CD4-positive, alpha-beta T cell treated with Interferon alpha-2 for 1 hour (primary cell): ENCODE measurements at places on chromosomes 12 and 14.

DNA sequence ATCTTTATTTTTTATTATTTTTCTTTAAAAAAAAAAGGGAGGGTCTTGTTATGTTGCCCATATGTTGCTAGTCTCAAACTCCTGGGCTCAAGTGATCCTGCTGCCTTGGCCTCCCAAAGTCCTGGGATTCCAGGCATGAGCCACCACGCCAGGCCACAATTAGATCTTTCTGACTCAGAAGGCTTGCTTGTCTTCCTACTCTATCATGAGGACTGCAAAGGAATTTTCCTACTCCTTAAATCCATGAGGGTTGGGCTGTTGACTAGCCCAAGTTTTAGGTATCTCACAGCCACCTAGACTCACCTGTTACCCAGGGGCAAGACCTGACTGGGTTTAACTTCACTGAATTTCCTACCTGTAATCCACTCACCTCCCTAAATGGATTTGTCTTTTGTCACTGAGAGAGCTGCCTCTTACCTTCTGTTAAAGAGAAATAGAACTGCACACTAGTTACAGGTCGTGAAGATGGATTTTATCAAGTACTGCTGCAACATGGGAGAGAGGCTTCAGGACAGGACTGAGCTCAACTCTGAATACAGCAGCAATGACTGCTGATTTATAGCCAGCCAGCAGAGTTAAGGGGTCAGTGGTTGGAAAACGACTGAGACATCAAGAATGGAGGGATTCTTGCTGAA, 72.3 kb downstream of the B4GALNT3 start:
- DNase-seq = no peak

DNA sequence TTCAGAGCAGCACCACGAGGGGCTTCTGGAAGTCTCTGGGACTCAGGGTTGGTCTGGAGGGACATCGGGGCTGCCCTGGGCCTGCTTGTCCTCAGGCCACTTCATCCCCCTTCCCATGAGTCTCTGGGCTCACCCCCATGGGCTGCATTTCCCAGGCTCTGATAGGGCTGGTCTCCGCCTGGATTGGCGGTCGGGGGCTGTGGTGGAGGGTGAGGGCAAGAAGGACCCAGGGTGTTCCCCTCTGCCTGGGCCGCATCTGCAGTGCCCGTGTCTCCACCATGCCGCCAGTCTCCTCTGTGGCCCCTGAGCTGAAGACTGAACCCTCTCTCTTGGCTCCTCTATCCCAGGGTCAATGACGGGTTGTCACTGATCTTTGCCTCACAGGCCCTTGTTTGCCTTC, 242.1 kb downstream of the ADGRD1 start:
- no peak for DNase-seq

DNA sequence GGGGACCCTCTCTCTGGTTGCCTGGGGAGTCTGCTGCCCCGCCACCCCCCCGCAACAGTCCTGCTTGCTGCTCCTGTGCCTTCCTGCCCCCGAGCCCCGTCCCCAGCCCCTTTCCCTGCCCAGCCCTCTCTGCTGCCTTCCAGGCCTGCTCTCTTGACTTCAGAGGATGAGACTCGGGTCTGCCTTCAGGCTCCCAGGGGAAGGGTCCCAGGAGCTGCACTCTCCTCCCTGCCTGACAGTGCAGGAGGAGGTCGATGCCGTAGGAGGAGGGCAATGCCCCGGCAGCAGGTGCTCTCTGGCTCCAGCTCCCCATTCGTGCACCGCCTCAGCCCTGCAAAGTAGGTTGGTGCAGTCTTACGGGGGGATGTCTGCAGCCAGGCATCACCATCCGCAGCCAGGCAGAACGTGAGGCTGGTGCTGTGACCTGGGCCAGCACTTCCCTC, 185.1 kb upstream of the C14orf180 start:
- no peak for DNase-seq

DNA sequence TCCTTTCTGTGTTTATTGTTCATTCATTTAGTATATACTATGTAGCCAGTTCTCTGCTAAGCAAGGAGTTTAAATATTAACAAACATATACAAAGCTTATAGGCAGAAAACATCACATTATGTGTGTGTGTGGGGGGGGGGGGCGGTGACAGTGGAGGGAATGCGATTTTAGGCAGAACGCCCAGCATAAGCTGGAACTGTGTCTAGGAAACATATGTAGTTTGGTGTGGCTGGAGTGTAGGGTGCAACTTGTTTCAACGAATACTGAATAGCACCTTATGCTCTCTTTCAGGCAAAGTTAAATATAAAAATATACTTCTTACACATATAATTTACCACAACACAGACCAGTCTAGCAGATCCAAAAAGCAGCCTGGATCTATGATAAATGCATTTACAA, 980.6 kb downstream of the SLC6A15 start:
- DNase-seq = no peak

- no peak for DNase-seq
These were observed 35.5 kb downstream of the CIT start for GRCh38 chr12:119841433-119842210.

DNA sequence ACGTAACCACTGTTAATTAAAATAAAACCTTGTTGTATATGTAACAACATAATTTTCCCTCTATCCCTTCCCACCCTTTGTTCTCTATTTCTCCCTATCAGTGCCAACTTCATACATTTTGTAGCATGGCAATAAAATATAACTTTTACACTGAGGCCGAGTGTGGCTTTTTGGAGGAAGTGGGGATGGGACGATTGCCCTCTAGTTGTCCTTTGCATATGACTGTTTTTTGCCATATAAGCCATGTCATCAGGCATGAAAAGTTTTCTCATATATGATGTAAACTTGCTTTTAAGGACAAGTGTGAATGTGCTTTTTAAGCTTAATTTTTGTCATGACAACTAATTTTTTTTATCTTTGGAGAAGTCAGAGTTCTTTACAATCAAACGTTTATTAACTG, 6.2 kb upstream of the CCT2 start:
- no peak for DNase-seq

GRCh38 chr12:116122628-116123027, 154.9 kb downstream of the MED13L start:
- DNase-seq = no peak

GRCh38 chr14:76024211-76024907, 38.8 kb downstream of the IFT43 start:
- DNase-seq = no peak

DNA sequence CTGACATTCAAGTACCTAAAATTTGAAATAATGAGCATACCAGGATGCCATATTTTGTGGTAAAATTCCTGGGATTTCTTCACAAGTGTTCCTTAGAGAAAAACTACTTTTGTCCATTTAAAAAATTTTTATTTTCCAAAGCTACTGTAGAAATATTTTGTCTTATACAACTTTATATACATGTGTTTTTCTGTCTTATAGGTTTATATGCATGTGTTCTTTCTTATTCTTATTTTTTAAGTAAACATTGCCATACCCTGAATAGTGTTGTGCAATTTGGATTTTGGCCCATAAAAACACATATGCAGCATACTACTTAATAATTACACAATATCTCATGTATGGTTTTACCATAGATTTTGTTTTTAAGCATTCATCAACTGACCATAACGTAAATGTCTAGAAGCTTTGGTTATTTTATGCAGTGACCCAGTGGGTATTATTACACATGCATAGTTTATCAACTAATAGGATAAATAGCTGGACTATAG, 1107.4 kb upstream of the SEL1L start:
- no peak for DNase-seq

- no peak for DNase-seq
These were observed 10.1 kb upstream of the KICS2 start for GRCh38 chr12:64232196-64232595.

GRCh38 chr12:71455028-71455737, 15.6 kb downstream of the LGR5 start:
- DNase-seq = no peak

- DNase-seq = no peak
These were observed 842.3 kb downstream of the SLC6A15 start for GRCh38 chr12:84070292-84070691.

GRCh38 chr14:55589171-55589570, 9.2 kb downstream of the KTN1 start:
- no peak for DNase-seq

DNA sequence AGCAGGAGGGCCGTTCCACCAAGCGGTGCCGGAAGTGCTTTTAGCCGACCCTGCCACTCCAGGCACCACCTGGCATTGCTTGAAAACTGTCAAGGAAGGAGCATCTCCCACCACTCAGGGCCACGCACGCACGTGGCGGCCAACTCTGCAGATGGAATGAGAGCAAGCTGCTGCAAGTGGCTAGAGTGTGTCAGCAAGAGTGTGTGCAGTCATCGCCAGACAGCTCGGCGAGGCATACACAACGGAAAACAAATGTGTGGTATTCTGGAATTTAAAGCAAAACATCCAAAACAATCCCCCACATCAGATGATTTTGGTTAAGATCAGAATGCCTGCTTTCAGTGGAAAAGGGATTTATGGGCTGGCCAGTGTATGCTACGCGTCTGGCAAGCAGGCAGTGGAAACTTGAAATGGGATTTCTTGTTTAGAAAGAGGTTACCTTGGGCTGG, 11.2 kb downstream of the CD9 start:
- DNase-seq = no peak

GRCh38 chr14:72588521-72588920, 305.4 kb downstream of the DPF3 start:
- no peak for DNase-seq

GRCh38 chr12:7144414-7145120, 14.4 kb downstream of the CLSTN3 start:
- no peak for DNase-seq

- no peak for DNase-seq
These were observed 84.6 kb downstream of the GARIN6 start for GRCh38 chr12:99732131-99732530.

DNA sequence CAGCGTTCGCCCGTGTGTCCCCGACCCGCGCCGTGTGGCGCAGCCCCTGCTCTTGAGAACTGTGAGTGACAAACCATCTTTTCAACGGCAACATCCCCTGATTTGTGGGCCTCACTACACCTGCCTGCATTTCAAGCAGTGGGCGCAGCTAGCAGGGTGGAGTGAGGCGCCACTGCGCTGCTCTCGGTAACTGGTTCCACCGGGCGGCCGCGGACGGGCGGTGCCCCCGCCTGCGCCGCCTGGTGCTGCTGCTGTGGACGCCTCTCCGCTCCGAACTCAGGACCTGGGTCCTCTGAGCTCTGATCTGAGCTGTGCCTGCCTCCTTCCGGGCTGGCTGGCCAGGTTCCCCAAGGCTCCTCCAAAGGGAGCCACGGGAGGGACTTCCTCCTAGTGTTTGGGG, 5.9 kb upstream of the DEGS2 start:
- no peak for DNase-seq

GRCh38 chr14:64788706-64789105, 84.5 kb downstream of the PLEKHG3 start:
- no peak for DNase-seq

- DNase-seq = no peak
These were observed 45.6 kb downstream of the USP15 start for GRCh38 chr12:62305778-62306177.

GRCh38 chr12:64625243-64626077, 15.2 kb downstream of the RASSF3 start:
- peak; percentile 60 for DNase-seq

GRCh38 chr14:104436741-104437701, 142.5 kb upstream of the C14orf180 start:
- no peak for DNase-seq

DNA sequence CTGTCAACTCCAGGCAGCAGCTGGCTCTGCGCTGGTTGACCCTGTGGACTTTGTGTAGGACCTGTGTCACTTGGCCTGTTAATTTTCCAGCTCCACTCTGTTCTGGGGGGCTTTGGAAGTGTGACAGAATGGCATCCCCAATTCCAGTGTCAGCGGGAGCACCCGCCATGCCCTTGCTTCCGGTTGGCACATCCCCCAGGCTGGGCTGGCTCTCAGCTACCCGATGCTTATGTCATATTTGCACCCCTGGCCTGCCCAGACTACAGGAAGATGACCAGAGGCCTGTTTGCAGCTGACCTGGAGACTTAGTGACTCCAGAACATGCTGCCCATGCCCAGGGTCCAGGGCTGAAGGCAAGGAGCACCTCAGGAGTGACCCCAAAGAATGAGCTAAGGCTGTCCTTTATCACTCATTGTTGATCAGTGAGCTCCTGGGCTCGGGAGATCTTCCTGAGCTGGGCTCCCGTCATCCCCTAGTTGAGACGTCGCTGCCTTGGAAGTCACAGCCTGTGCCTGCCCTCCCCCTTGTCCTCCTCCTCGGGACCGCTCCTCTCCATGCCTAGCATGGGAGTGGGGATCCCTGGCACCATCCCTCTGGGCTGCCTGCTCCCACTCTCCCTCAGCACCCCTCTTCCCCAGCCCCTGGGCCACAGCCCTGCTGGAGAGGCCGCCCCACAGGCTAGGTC, 163.4 kb upstream of the RTL1 start:
- DNase-seq = no peak

- no peak for DNase-seq
These were observed 8.9 kb downstream of the FAM186A start for GRCh38 chr12:50387487-50387886.

DNA sequence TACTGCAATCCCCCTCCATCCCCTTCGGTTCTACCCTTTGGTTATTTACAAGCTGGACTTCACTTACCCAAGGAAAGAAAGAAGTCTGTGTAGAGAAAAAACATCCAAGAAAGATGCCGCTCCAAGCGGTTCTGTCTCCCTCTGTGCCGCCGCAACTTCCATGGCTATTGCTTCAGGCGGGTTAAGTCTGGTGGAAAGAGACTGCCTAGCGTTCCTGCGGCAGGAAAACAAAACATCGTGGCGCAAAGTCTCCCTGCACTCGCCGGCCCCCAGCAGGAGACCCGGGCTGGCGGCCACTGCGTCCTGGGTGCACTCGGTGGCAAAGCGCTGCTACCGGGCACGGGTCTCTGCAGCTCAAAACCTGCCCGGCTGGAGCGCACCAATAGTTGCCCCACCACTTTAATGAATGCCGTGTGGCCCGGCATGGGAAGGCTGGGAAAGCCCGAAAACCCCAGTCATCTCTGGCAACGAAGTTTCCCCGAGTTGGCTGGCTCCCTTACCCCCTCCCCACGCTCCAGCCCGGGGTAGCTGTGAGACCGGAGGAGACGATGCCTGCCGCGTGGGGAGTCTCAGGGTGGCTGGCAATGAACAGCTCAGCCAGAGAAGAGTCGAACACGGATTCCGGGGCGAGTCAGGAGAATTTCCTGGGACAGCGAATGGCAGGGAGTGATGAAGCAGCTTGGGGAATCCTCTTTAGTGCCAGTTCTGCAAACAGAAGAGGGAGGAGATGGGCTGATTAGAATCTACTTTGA, 3.5 kb upstream of the KCNK10 start:
- DNase-seq = no peak

DNA sequence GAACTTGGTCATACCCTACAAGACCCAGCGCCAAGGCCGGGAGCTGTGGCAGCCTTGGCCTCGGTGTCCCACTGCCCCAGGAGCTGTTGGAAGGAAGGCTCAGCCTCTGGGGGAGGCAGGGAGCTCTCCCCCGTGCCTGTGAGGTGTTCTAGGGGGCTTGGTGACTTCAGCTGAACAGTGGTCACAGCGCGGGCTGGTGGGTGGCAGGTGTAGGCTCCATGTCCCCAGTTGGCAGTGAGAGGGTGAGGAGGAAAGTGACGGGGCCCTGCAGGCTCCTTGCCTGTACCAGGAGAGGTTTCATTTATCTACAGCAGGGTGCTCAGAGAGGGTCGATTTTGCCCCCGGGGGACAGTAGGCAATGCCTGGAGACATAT, 47.5 kb downstream of the DLK1 start:
- no peak for DNase-seq

- no peak for DNase-seq
These were observed 820.7 kb upstream of the FBXO33 start for GRCh38 chr14:40252817-40253447.
